Immature natural killer cell (primary cell): ENCODE measurements at places on chromosomes 13 and 19.

GRCh38 chr13:78596736-78597601 is 6.4 kb downstream of the POU4F1 start:
- DNase-seq, result no peak
- peaks cover 45% of the 10 kb centered on the region for H3K27me3 ChIP-seq
- no peak overlapping the region for H3K4me3 ChIP-seq

DNA sequence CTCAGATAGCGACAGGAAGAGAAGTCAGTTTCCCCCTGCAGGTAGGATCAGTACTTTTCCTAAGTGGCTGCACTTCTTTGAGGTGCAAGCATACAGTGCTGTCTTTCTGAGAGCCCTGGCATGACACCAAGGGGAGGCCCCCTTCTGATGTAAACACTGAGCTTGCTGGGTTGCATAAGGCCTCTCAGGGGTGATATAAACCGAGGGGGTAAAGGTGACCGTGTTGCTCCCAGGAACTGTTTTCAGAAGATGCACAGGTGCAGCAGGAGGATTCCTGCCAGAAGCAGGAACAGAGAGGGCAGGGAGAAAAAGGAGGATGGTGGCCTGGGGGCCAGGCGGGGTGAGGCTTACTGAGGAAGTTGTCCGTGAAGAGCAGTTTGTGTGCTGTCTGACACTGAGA is 74.0 kb upstream of the ZNF30 start:
- peaks cover 2% of the 10 kb centered on the region for H3K27me3 ChIP-seq
- no peak overlapping the region for H3K4me3 ChIP-seq
- H3K4me1 ChIP-seq, result peaks cover 29% of the 10 kb centered on the region
- peaks cover 44% of the 10 kb centered on the region for H3K36me3 ChIP-seq
- no peak for DNase-seq
- no peak overlapping the region for H3K27ac ChIP-seq

GRCh38 chr13:49977992-49978391 is 18.9 kb upstream of the TRIM13 start:
- H3K27ac ChIP-seq, result no peak overlapping the region
- H3K27me3 ChIP-seq, result no peaks in the 10 kb centered on the region
- H3K4me3 ChIP-seq, result no peak overlapping the region
- DNase-seq, result no peak
- H3K4me1 ChIP-seq, result no peaks in the 10 kb centered on the region

DNA sequence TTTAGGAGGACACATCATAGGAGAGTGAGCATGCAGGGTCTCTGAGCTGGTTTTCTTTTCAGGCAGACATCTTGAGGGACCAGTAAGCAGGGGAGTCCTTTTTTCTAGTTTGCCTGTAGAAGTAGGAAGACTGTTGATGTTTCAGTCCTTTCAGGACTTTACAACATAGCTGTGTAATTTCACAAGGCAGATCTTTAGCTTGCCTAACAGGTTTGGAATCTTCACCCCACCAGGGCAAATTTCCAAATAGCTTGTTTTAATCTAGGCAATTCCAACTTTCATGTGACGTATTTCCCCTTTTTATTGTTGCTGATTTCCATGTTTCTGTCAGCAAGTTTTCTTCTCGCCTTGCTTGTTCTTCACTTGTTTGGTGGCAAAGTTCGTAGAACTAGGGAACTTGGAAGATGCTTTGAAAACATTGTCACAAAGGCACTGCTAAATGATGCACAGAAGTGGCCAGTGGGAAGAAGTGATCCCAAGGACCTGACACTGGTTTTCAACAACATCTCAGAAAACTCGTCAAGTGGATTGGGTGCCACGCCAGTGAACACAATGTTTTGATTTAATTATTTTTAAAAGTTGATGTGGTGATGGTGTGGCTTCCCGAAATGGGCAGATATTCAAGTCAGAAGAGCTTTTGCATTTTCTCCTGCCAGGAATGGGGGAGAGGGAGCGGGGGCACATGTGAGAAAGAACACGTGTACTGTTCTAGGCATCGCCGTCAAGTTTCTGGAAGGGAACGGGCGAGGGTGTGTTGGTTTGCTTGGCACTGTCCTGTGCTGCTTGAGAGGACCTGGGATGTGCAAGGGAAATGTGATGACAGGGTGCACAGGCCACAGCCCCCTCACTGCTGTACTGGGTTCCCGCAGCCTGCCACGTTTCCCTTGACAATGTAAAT is 418.6 kb downstream of the OXGR1 start:
- H3K4me3 ChIP-seq, result no peak overlapping the region
- H3K27me3 ChIP-seq, result no peaks in the 10 kb centered on the region
- no peaks in the 10 kb centered on the region for H3K36me3 ChIP-seq

- DNase-seq, result no peak
- no peak overlapping the region for H3K4me3 ChIP-seq
- H3K27me3 ChIP-seq, result peaks cover 18% of the 10 kb centered on the region
- no peaks in the 10 kb centered on the region for H3K36me3 ChIP-seq
These were observed 5.7 kb upstream of the ZNF792 start for GRCh38 chr19:34969721-34970120.

DNA sequence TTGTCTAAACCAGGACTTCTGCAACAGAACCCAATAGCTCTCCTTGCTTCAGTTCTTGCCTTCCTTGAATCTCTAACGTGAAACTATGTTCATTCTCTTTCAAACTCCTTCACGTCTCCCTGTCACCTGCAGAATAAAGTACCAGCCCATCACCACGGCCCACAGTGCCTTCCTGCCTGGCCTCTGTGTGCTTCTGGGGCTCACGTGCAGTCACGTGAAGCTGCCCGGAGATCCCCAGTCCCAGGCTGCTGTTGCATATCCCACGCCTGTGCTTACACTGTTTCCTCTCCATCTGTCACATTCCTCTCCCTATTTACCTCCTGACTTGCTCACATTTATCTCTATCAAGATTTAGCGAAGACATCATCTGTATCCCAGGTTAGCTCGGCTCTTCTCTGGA is 102.8 kb downstream of the STARD13 start:
- H3K4me3 ChIP-seq, result no peak overlapping the region
- no peak for DNase-seq
- H3K27me3 ChIP-seq, result peaks cover 3% of the 10 kb centered on the region
- H3K27ac ChIP-seq, result no peak overlapping the region

- no peak overlapping the region for H3K27ac ChIP-seq
- H3K36me3 ChIP-seq, result no peaks in the 10 kb centered on the region
- H3K4me3 ChIP-seq, result no peak overlapping the region
- H3K27me3 ChIP-seq, result no peaks in the 10 kb centered on the region
- DNase-seq, result no peak
These were observed 825.8 kb downstream of the GPC5 start for GRCh38 chr13:92224052-92224821.
